OCI-M1 (cell line): ENCODE measurements at places on chromosomes 7 and 10.

- DNase-seq: peak; percentile 78
Observed at GRCh38 chr10:67763499-67764011, 67.6 kb upstream of the CTNNA3 start.

- no peak for DNase-seq
Observed at GRCh38 chr7:137443616-137444015, 100.1 kb upstream of the PTN start.

GRCh38 chr7:22268884-22269421 is 88.0 kb downstream of the RAPGEF5 start:
- DNase-seq: no peak

DNA sequence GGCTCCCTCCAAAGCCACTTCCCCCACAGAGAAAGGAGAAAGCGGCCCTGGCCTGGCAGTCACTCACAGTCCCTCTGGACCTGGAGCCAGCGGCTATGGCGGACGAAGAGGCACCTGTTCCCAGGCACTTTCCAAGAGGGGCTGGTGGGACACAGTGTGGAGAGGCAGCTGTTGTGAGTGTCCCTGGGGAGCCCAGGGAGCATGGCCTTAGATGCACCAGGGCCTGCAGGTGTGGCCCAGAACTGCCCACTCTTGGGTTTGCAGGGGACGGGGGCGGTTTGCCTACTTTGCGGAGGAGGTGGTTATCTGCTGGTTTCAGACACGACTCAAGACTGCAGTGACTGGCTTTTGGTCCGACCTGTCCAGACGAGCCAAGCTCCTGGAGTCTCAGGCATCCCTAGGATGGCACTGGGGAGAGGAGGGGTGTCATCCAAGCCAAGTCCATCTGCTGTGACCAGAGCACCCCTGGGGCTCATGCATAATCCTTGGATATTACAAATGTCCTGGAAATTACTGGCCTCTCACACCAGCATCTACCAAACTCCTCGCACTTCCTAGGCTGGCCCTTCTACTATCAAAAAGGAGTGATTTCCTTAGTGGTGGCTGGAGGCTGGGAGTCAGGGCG is 18.4 kb downstream of the CTBP2 start:
- no peak for DNase-seq

DNA sequence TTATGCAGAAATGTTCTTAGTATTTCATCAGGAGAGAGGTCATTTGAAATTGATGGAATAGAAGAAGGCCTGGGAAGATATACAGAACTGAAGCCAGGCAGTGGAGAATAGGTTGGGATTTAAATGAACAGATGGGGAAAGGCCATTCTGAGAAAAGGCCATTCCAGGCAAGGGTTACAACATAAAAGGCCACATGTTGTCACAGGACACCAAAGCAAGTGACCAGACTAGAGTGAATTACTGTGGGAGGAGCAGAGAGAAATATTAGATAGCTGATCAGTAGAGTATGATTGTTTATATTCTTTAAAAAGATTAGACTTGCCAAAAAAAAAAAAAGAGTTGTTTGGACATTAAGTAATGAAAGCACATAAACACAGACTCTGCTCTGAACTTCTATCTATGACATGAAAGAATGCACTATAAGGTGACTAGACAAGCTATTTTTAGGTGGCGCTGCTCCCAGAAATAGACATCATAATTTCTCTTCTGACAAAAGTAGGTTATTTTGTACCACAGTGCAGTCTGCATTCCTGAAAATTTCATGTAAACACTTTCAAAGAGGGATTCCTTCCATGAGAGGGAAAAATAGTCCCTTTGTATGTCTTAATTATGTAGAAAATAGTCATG is 55.2 kb upstream of the DKK1 start:
- peak; percentile 23 for DNase-seq

DNA sequence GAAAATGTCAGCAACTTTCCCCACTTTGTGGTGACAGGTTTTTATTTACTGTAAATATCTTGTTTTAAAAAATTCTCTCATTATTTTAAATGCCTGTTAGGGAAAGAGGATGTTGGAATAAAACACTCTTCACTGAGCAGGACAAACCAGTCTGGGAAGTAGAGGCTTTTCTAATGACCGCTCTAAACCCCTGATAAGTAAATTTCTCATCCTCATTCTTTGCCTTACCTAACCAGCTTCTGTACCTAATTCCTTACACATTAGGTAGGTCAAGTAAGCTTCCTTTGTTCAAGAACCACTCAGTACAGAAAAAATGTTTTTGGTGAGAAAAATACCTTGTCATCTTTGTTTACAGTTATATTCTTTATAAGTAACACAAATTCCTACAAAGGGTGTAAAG is 143.6 kb downstream of the GPR85 start:
- no peak for DNase-seq

GRCh38 chr10:121910673-121911420 is 17.0 kb downstream of the ATE1 start:
- peak; percentile 17 for DNase-seq

DNA sequence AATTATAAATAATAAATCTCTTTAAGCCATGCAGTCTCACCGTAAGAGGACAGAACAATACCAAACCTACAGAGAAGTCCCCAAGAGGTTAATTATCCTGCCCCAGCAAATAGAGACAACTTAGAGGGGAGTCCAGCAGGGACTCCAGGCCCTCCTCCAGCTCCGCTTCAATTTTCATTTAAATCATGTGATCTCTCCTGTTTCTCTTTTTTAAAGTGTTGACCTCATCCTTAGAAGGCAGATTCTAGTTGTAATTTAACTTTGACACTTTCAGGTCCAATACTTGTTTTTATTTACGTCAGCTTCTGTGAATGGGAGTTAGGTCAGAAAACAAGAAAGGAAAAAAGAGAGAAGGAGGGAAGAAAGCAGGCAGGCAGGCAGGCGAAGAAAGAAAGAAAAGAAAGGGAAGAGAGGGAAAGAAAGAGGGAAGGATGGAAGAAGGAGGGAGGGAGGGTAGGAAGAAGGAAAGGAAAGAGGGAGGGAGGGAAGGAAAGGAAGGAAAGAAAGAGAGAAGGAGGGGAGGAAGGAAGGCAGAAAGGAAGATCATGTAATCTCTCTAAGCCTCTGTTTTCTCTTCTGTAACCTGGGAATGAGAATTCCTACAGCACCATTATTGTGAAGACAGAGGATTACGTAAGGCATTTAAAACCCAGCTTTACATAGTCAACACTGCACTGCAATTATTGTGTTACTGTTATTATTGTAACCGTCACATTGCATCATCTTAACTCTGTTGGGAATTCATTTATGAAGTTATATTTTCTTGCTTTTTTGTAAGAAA is 227.7 kb downstream of the SKIDA1 start:
- no peak for DNase-seq

GRCh38 chr10:35794703-35795102 is 152.6 kb upstream of the FZD8 start:
- DNase-seq: no peak

GRCh38 chr10:66822801-66823200 is 103.0 kb upstream of the LRRTM3 start:
- DNase-seq: peak; percentile 17

DNA sequence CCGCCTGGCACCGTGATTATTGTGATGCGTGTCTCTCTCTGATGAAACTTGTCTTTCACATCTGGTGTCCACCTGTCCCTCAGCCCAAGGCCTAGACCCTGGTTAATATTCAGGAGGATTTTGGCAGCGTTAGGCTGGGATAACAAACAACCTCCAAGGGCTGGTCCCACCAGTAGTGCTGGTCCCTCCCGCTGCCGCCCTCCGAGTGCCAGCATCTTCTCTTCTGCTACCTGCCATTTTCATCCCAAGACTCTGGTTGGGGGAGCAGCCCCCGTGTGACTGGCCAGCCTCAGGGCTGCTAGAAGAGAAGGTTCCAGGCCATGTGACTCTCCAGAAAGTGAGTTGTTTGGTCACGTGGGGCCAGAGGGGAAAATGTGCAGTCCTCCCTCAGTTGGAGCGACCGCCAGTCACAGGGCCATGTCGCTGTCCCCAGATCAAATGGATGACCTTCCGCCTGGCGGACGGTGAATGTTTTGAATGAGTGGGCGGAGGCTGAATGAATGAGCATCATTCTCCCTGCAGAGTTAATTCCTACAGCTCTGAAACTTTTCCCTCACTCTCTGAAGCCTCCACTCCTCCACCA is 479.9 kb upstream of the FOXK1 start:
- DNase-seq: no peak

DNA sequence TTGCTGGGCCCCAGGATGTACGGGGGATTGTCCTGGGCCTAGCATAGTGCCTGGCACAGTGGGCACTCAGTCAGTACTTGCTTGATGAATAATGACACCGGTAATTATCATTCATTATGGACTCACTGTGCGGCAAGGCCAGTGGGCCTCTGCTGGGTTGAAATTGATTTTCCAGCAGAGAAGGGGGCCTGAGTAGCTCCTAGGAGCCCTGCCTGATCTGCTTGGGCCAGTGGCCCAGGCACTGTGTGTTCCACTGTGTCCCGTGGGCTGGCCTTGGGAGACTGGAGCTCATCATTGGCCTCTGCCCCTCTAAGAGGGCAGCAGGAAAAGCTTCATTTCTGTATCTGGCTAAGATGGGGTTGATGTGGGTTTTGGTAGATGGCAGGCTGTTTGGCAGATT is 1.4 kb downstream of the CHST3 start:
- DNase-seq: no peak

- DNase-seq: no peak
Observed at GRCh38 chr7:127330070-127330469, 62.4 kb downstream of the ZNF800 start.

- peak; percentile 65 for DNase-seq
Observed at GRCh38 chr7:1664711-1665548, 5.1 kb upstream of the ELFN1 start.

DNA sequence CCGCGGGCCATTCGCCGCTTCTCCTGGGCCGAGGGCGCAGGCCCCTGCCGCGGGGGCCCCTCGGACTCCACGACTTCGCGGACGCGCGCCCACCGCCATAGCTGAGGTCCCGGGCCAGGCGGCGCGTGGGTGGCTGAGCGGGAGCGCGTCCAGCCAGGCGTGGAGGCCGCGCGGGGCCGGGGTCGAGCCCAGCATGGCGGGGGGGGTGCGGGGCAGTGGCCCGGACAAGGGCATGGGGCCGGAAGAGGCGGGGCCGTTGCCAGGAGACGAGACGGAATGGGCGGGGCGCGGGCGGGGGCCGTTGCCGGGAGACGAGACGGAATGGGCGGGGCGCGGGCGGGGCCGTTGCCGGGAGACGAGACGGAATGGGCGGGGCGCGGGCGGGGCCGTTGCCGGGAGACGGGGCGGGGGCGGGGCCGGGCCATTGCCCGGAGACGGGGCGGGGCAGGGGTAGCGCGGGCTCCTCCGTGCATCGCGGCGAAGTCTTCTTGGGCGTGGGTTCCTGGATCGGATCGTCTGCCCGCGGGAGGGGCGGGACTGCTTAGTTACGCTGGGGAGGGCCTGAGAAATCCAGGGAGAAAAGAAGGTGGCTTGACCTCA is 14.8 kb downstream of the ADAM8 start:
- DNase-seq: peak; percentile 88

DNA sequence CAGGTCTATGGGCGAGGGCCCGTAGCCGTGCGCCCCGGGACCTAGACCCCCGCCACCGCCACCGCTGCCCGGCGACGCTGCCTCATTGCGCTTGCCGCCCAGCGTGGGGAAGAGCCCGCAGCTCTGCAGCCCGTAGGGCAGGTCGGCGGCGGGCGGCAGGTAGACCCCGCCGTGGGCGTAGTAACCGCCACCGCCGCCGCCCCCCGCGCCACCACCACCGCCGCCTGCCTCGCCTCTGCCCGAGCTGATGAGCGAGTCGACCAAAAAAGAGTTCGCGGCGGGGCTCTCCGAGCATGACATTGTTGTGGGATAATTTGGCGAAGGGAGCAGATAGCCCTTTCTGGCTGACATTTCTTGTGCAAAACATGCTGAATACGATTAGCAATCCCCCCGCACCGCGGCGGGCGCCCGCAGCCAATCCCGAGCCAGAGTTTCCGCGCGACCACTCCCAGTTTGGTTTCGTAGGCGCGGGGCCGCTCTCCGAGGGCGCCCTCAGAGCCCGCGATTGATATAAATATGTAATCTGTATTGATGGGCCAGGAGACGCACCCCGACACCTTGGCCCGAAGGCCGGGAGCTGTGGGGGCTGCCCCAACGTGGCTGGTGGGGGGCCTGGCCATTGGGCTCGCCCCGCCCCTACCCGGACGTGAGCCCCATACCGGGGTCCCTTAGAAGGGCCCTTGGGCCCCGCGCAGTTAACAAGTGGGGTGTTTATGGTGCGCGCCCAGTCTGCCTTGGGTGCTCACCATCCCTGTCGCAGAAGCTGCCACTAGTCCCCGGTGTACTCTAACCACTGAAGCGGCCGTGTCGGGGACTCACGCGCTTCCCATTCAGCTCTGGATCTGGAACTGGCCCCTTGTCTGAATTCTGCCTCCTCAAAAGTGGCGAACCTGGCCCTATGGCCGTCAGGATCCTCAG is at the start of gene HOXA10:
Gene HOXA10, minus strand, starts transcription at position 365 of the 918 bp plus-strand sequence. Its CDS starts 14 bp downstream, at position 351.
- DNase-seq: no peak

DNA sequence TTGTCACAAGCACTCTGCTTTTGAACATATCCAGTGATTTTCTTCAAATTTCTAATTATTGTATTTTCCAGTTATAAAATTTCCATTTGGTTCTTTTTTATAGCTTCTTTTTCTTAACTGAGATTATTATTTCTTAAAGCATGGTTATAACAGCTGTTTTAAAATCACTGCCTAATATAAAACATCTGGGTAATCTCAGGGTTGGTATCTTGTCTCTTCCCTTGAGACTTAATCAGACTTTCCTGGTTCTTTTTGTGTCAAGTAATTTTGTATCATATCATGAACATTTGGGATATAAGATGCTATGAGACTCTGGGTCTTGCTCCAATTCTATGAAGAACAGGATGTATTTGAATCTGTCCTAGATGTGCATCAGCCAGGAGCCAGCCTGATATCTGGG is 93.6 kb downstream of the HIBADH start:
- DNase-seq: no peak

DNA sequence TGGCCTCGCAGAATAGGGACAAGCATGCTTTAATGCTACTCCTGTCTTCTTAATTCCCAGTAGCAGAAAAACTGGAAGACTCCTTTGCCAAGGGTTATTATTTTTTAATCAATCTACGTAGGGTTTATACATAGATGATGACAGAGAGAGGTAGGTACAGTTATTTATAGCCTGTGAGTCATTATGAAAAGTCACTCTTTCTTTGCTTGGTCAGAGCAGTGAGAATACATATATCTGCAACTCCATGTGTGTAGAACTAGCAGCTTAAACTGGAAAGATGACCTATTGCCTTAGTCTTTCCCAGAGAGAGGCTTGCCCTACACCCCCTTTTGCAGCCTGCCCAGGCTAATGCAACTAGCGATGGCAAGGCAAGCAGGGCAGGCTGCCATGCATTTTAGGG is 1050.6 kb downstream of the NRG3 start:
- no peak for DNase-seq

- no peak for DNase-seq
Observed at GRCh38 chr7:135102372-135102771, 45.5 kb upstream of the TMEM140 start.

DNA sequence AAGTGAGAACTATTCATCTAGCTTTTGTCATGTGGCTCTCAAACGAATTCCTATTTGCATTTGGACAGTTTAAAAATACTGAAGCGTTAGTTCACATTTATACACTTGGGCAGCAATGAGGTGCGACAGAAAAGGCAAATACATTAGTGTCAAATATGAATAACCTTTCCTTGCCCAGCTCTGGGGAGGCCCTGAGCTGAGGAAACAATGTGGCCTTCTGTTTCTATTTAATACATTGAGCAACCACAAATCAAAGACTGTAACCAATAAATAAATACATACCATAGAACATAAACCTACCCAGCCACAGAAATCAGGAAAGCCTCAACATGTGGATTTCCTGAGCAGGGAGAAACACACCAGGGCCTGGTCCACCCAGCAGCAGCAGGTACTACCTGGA is 585.2 kb downstream of the PARD3 start:
- DNase-seq: no peak
